NCI-H460 (cell line): ENCODE measurements at places on chromosomes 2 and 18. TPM values are rescaled to one million over a fixed set of nuclear protein-coding genes. Genes with fewer than 3 reads are reported as not detected.

- DNase-seq = no peak
Observed at GRCh38 chr18:55240978-55241377, 281.7 kb upstream of the CCDC68 start.

GRCh38 chr18:64639536-64639935, 490.6 kb upstream of the LINC00305 start:
- DNase-seq = no peak

GRCh38 chr2:15768615-15769014, 171.7 kb upstream of the MYCN start:
- DNase-seq = no peak

DNA sequence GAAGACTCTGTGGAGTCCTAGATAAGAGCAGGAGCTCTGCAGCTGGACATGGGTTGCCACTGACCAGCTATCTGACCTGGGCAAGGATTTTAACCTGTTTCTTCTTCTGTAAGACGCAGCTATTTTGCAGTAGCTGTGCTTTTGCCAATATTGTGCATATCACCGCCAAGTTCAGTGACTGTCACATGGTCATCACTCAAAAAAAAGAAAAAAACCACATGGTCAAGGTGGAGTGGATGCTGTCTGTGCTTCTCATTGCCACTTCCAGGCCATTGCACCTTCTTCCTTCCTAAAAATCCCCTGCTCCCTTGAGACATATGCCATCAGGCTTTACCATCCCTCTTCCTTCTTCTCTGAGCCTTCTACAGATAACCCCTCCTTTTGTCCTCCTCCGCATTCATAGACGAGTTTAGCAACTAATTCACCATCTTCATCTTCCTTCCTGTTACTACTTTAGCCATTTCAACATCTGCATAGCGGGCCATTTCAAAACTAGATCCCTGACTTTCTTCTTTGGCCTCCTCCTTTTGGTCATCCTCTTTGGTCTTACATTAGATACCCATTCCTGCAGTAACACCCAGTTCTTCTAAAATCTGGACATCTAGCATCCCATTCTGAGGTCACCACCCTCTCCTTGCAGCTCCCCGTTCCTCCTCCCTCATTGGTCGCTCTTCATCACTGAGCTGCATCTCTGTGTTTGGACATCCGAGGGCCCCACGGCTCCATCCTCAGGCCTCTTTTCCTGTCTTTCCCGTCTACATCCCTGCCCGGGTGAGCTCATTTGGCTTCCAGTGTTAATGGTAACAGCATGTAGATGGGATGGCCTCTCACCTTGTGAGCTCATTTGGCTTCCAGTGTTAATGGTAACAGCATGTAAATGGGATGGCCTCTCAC, 17.8 kb downstream of the RNF144A start:
- DNase-seq = no peak

DNA sequence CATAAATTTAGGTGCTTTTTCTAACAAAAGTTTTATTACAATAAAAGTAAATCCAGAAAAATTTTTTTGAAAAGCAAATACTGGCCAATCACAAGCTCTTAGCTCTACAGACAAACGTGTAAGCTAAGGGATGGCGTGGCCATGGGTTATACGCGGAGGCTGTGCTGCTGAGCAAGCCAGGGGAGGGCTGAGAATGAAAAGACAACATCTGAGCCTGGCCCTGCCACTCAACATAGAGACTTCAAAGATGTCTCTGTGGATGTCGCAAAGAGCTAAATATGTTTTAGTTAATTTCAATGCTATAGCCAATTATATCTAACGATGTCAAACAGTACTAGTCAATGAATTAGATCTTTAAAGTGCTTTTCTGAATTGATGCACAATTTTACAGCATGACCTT, 33.3 kb upstream of the NT5DC4 start:
- DNase-seq = no peak

DNA sequence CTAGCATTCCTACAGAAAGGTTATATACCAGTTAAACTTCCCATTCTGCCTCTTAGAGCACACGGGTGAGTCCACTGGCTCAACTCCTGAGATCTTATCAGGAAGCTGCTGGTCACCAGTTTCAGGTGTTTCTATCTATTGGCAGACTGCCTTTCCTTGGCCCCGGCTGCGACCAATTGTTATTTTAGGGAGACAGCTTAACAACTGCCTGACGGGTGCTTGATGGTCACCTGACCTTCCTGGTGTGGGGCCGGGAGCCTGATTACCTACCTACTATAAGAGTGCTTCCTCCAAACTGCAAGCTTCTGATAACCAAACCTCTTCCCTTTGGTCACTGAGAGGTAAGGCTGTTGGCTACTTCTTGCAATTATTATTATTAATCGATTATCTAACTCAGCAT, 122.1 kb upstream of the XIRP2 start:
- no peak for DNase-seq

DNA sequence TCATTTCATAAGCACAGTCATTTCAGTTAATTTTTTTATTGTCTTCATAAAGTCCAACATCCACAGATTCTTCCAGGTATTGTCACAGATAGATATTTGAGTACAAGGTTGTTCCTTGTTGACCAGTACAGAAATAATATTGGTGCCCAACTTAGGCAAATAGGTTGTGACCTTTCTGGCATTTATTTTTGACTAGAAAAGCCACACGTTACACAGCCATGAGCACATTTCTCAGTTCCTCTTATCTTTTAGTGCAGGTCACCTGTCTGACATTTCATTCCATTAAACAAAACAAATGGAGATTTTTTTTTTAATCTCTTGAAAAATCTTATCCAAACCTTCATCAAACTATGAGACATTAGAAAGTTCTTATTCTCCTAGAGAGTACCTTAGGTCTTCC, 428.8 kb downstream of the ZNF521 start:
- DNase-seq = no peak

GRCh38 chr2:104690255-104690984, 163.5 kb upstream of the POU3F3 start:
- no peak for DNase-seq

DNA sequence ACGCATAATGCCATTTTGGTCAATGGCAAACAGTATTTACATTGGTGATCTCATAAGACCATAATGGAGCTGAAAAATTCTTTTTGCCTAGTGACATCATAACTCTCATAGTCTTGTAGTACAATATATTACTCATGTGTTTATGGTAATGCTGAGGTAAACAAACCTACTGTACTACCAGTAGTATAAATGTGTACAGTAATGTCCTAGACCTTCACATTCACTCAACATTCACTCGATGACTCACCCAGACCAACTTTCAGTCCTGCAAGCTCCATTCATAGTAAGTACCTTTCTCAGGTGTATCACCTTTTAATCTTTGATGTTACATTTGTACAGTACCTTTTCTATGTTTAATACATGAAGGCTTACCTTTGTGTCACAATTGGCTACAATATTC, 558.2 kb upstream of the PIK3C3 start:
- no peak for DNase-seq

DNA sequence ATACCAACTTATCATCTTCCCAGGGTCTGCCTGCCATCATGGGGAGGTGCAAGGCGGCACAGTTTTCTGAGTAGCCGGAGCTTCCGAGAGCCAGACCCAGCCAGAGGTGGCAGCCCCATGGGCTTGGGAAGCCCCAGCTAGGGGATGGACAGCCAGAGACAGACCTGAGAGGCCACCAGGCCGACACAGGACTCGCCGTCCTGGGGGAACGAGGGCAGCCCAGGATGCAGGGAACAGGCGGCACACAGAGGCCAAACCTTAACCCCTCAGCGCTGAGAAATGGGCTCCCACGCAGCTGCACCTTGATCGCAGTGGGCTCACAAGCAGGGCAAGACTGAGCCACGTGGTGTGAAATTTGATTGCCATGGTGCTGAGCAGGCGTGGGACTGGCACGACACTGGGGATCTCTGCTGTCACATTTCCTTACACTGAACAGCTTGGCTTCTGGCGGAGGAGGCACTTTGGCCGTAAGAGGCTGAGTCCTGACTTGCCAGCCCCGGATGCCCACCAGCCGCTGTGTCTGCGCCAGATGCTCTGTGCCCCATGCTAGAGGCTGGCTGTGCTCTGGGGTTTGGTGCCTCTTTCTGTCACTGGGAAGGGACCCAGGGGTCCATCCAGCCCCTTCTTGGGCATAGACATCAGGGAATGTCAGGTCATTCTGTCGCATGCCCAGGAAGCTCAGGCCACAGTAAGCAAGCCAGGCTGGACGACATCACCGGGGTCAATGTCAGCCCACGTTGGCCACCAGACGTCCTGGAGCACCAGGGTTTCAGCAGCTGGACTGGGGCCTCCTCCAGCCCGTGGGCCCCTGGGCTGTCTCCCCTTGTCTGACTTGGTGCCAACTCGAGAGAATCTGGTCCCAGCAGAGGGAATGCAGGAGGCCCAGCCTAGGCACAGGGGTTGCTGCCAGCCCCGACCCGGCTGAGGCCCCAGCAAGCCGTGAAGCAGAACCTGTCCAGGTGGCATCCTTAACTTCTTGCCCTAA, 312.1 kb upstream of the MYT1L start:
- no peak for DNase-seq

DNA sequence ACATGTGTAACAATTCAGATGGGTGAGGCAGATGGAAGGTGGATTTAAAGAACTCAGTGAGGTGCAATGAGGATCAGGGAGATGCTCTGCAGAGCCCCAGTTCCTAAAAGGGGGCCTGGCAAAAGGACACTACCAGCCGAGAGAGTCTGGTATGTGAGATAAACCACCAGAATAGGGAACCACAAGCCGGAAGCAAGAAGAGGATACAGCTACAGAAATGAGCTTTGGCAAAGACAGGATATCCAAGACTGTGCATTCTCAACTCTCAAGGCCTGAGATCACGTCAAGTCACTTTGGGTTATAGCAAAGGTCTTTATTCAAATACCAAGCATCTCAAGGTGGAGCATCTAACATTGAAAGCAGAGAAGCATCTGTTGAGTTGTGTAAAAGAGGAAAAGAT, 293.5 kb downstream of the ARHGAP15 start:
- no peak for DNase-seq

DNA sequence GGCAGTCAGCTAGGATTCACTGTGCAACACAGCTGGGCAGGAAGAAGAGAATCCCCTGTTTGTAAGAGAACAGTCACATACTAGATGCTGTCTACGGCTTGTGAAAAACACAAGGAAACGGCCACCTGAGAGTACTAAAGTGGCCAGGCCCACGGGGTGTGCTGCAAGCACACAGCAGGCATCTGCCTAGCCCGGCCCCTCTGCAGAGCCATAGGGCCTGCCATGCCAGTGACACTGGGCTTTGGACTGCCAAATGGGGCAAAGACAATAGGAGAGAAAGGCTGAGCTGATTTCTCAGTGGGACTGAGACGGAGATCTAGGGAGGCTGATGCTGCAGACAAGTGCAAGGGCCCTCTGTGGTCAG, 10.3 kb downstream of the TUBB6 start:
- no peak for DNase-seq

GRCh38 chr2:119846021-119846420, 86.3 kb downstream of the PTPN4 start:
- no peak for DNase-seq

The SPHKAP gene
- not detected in 2 replicates for total RNA-seq

The UGP2 gene
- total RNA-seq = 84.8 and 86.5 TPM in 2 replicates

The MYO7B gene
- not detected in 2 replicates for total RNA-seq

The FOSL2 gene
- total RNA-seq = 50.9 and 55.2 TPM in 2 replicates

The MAPRE3 gene
- 4.0 and 5.1 TPM in 2 replicates for total RNA-seq

The TUBA3E gene
- not detected in 2 replicates for total RNA-seq
